A375 (cell line): ENCODE measurements at places on chromosomes 3 and 15. TPM values are rescaled to one million over a fixed set of nuclear protein-coding genes. Genes with fewer than 3 reads are reported as not detected.

The DISP2 gene
- 0.15 and 1.0 TPM in 2 replicates for total RNA-seq

The BCL2A1 gene
- total RNA-seq = 4.1 and 4.7 TPM in 2 replicates

The LINGO1 gene
- total RNA-seq = not detected in 2 replicates

The LMAN1L gene
- total RNA-seq = 0.16 and 0.64 TPM in 2 replicates

The POLQ gene
- 10.4 and 13.3 TPM in 2 replicates for total RNA-seq

The TTLL13 gene
- 0.19 TPM in 1 of 2 replicates, not detected in the other for total RNA-seq

The SMARCC1 gene
- 66.8 and 71.9 TPM in 2 replicates for total RNA-seq

The HMCES gene
- 46.0 and 48.7 TPM in 2 replicates for total RNA-seq

The LSAMP gene
- 2.4 and 3.0 TPM in 2 replicates for total RNA-seq

The ZPLD1 gene
- 0.21 TPM in 1 of 2 replicates, not detected in the other for total RNA-seq

The CYP8B1 gene
- total RNA-seq = 0.11 TPM in 1 of 2 replicates, not detected in the other

The C3orf22 gene
- not detected in 2 replicates for total RNA-seq

The ST8SIA2 gene
- total RNA-seq = not detected in 2 replicates

The KNG1 gene
- total RNA-seq = not detected in 2 replicates
